ENCODE measurements at places on chromosomes 11 and 22.

GRCh38 chr22:17120281-17120680 is 879 bp downstream of the TMEM121B start:
- DNase-seq: no peak

DNA sequence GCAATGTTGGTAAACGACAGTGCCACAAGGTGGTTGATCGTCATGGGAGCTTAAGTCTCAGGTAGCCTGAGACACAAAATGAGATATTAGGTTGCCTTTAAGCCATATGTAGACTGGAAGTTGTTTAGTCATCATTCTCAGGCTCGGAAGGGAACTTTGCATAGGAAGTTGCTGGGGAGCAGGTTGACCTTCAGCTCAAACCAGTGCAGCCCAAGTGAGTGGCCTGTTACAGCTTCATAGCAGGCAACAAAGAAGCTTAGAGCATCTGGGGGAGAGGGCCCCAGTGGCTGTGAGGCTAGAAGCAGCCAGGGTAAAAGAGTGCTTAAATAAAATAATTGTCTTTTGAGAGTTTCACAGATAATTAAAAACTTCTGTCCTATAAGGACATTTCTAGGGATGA is 404.0 kb downstream of the GUCY1A2 start:
- DNase-seq: no peak

DNA sequence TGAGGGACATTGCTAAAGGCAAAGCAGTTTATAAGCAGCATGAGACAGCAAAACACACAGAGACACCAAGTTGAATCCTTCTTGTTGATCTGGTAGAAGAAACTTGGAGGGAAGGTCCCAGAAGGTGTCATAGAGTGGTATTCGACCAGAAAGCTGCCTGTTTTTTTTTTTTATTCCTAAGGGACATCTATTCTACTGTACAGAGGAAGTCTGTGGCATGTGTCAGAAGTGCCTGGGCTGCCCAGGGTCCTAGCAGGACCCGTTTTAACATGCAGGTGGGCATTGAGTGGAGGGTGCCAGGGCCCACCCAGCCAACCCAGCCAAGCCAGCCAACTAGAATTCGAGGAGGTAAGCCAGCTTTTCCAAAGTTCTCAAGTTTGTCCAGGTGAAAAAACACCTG is 68.0 kb upstream of the ATXN10 start:
- DNase-seq: no peak

DNA sequence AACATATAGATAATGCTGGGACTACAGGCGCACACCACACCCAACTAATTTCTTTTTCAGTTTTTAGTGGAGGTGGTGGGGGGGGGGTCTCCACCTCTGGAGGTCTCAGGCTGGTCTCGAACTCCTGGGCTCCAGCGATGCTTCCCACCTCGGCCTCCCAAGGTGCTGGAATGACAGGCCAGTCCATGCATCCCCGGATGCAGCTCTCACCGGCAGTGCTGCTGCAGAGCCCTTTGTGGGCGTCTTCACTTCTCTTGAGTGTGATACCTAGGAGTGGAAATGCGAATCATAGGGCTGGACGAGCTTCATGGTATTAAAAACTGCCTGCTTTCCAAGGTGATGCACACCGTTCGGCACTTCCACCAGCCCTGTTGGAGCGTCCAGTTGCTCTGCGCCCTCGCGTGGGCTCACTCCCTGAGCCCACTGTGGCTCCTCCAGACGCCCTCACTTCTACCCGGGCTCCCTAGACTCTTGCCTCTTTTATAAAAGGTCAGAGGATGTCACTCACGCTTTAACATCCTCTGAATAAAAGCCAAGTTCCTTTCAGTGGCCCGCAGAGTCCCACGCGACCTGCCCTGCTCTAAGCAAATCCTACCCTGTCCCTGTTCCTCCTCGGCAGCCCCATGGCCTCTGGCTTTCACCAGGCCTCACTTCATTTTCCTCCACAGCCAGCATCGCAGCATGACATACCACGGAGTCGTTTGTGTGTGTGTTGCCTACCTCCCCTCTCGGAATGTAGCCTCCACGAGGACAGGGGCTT is 837 bp upstream of the BID start:
- no peak for DNase-seq

- DNase-seq: no peak
Measured at GRCh38 chr11:116637766-116638165, 135.0 kb downstream of the BUD13 start.

GRCh38 chr22:17578136-17578754 is 14.9 kb downstream of the SLC25A18 start:
- DNase-seq: no peak

- DNase-seq: no peak
Measured at GRCh38 chr11:23012930-23013329, 152.7 kb upstream of the CCDC179 start.

- DNase-seq: no peak
Measured at GRCh38 chr11:34809191-34810106, 106.7 kb downstream of the APIP start.

- DNase-seq: no peak
Measured at GRCh38 chr22:32951076-32951806, 106.9 kb downstream of the SYN3 start.

DNA sequence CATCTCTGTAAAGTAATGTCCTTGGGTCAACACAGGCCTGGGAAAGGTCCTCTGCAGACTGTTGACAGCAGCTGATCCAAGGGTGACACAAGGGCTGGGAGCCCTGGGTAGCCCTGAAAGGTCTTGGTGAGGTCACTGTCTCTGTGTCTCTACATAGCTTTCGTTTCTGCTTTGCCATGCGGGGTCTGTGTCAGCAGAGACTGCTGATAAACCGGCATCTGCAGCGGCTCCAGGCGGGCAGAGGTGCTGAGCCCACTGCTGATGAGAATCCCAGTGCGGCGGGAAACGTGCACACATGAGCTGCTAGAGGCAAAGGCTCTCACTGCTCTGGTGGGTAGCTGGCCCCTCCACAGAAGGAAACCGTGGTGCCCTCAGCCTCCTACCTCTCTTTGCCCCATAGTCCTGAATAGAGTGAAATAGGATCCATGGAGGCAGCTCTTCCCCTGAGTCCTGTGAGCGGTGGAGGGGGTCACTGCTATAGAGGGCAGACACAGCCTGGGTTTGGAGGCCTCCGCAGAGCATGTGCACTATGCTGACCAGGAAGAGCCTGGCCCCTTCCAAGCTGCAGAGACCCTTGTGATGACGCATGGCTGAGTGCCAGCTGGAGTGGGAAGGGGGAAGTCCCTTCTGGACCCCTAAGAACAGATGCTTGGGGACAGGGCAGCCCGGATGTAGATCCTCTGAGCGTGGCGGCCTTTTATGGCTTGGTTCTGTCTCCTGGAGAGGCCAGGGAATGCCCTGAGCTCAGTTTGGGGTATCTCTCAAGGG is 17.8 kb upstream of the ST3GAL4 start:
- DNase-seq: no peak

DNA sequence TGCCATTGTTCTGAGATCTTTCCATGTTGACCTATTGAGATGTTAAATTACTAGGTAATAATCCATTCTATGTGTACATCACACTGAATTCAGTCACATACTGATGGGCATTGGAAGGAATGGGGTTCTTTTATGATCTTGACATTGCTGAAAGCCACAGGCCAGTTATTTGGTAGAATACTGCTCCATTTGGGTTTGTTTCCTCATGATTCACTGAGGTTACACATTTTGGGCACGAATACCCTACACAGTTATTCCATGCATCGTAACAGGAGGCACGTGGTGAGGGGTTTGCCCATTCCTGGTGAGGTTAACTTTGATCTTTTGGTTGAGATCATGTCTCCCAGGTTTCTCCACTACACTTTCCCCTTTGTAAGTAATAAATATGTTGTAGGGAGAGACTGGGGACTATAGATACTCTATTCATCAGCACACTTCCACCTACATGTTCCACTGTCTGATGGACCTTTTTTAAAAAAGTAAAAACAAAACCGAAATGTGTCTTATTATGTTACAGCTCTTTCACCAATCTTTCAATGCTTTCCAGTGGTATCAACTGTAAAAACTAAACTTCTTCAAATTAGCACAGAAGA is 12.0 kb upstream of the FOLR1 start:
- no peak for DNase-seq

DNA sequence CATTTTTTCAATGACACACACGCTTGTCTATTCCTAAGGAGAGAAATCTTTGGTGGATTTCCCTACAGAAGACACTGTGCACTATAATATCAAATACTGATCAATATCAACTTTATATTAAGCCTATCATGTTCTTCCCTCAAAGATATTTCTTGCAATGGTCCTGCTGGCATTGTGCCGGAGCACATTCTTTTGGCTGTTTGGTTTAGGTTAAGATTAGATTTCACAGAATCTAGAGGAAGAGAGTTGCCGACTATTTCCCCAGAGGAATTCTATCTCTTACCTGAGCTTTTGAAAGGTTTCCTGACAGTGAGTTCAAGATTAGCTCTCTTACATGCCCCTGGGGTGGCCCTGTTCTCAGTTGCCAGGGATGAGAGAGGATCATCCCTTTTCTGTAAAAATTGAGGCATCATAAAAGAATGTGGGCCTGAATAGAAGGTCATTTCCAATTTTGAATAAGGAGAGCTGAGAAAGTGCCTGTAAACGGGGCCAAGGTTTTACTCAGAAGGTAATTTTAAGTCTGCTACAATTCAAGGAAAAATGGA is 180.6 kb upstream of the ARHGAP20 start:
- DNase-seq: no peak

DNA sequence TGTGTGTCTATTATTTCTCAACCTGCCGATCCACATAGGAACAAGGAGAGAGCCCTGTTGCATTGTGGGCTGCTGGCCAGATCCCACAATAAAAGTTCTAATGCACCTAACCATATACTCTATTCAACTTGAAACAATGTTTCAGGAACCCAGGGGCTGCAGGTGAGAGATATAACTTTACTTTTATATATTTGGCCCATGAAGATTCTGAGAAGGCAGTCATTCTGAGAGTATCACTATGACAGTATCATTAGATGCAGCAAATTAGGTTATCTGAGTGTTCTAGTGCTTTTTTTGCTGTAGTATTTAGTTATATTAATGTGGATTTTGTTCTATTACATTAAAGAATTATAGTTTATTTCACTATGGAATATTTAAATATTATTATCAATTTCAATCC is 655.1 kb upstream of the ARHGAP42 start:
- no peak for DNase-seq

- DNase-seq: no peak
Measured at GRCh38 chr22:23305321-23305910, 125.1 kb downstream of the BCR start.

- no peak for DNase-seq
Measured at GRCh38 chr11:119678351-119678750, 50.6 kb downstream of the NECTIN1 start.

GRCh38 chr11:72228229-72228843 is 3.8 kb downstream of the INPPL1 start:
- DNase-seq: no peak

- no peak for DNase-seq
Measured at GRCh38 chr11:91078221-91078620, 855.4 kb upstream of the CHORDC1 start.

GRCh38 chr11:61378713-61379313 is 13.6 kb upstream of the TMEM216 start:
- DNase-seq: no peak

DNA sequence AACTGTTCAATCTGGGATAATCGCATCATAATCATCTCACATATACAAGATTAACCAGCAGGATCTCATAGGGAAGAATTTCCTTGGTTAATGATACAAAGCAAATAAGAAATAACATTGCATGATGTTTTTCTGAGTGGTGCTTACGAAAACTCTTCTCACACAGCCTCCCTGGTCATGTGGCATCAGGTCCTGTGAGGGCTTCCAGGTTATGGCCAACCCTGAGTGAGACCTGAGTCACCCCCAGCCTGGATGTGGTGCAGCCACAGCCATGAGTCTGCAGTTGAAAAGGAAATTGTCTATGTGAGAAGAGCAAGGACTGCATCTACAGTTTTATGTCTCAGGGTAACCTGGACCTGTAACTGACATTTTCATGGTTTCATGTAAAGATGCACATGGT is 90.5 kb upstream of the XKR3 start:
- DNase-seq: no peak

DNA sequence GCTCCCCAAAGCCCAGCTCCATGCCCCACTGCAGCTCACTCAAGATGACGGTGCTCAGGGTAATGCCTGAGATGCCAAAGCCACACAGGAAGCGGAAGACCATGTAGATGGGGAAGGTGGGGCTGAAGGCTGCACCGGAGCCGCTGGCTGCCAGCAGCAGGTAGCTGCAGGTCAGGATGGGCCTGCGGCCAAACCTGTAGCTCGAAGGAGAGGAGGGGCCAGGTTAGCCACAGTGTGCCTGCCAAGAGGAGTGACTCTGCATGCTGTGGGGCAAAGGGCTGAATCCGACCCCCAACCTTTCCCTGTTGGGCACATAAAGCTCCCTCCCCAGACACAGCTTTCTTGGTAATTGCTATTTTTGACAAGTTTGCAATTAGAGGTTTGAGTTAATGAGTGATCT is 14.9 kb upstream of the SLC22A6 start:
- no peak for DNase-seq

- DNase-seq: no peak
Measured at GRCh38 chr22:47705350-47705749, 942.9 kb downstream of the TBC1D22A start.

DNA sequence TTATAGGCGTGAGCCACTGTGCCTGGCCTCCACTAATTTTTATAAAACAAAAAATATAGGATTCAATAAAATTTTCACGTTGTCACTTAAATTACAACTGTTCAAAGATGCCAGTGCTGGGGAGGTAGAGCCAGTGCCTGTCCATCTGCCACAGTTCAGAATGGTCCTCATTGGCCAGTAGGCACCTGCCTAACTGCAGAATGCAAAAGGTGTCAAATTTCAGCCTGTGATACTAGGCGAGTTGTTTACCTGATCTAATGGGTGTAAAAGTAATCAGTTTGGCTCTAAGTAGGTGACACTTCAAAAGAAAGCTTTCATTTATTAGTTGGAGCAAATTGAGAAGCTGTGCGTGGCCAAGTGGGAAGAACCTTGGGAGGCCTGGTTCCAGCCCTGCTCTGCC is 2.4 kb downstream of the SMARCB1 start:
- DNase-seq: no peak

- DNase-seq: no peak
Measured at GRCh38 chr11:125777309-125777708, 1.3 kb downstream of the PATE2 start.

- DNase-seq: no peak
Measured at GRCh38 chr11:105611572-105612441, 1.9 kb downstream of the GRIA4 start.

- no peak for DNase-seq
Measured at GRCh38 chr11:111417766-111418435, 38.8 kb upstream of the POU2AF1 start.

Data from thoracic aorta (tissue), 2 donors.